T-cell (primary cell): ENCODE measurements at places on chromosomes 16 and 17.
A peak's percentile ranks its signal among the peaks of the same experiment; 100 is the strongest.

GRCh38 chr17:73267648-73268537 is 6.2 kb upstream of the CPSF4L start:
- no peak for DNase-seq

- peak; percentile 85 for DNase-seq
Observed at GRCh38 chr16:30382111-30382881, at the start of gene SEPTIN1. SEPTIN1 (minus strand) TSS chr16:30382561; CDS start chr16:30382542, 19 bp downstream.

- DNase-seq: no peak
Observed at GRCh38 chr16:19710991-19711545, 7.0 kb downstream of the KNOP1 start.

DNA sequence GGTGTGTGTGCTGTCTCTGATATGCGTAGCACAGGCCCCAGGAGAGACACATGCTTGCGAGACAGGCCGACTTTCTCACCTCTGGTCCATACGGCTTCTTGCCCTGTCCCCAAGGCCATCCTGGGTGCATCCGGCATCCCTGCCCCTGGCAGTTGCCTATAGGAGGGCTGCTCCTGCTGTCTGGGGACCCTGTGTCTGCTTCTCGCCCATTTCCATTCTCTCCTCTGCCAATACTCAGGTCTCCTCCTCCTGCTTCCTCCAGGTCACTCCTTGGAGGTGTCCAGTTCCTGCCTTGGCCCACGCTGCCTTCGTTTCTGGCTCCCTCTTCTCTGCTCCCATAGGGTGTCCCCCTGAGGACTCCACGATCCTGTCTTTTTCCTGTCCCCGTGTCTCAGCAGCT is 89.0 kb downstream of the DNAH17 start:
- DNase-seq: no peak

DNA sequence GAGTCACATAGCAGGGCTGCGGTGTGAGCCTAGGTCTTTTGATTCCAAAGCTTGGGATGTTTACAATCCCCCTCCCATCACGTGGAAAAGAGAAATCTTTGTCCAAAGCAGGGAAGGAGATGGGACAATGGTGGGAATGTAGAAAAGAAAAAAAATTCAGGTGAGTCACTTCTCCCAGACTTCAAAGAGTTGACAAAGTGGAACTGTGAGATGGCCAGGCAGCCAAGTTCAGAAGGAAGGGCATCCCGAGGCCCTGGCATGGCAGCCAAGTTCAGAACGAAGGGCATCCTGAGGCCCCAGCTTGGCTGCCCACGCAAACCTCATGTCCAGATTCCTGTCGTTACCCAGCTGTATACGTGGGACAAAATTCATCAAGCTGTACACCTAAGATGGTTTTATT is 47.5 kb downstream of the FOXL1 start:
- no peak for DNase-seq

- no peak for DNase-seq
Observed at GRCh38 chr17:27408891-27409290, 47.4 kb upstream of the KSR1 start.

DNA sequence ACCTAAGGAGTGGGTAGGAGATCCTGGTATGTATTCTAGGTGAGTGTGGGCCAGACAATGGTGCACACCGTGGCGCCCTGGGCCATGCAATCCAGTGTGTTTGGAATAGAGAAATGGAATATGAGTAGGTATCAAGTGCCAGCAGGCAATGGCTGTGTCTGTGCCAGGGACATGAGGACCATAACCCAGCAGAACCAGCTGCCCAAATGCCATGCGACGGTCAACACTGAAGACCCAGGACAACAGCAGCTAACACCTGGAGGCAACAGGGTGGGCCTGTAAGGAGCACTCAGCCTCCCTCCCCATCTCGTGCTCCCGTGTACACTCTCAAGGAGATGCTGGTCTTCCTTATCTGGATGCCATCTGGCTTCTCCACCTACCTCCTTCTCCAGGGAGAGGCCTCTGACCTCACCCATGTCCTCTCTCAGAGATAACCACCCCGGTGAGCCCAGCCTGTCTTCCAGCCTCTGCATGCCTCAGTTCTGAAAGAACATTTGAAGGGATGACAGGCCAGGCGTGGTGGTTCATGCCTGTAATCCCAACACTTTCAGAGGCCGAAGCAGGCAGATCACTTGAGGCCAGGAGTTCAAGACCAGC is 750 bp upstream of the GSDMB start:
- DNase-seq: no peak

DNA sequence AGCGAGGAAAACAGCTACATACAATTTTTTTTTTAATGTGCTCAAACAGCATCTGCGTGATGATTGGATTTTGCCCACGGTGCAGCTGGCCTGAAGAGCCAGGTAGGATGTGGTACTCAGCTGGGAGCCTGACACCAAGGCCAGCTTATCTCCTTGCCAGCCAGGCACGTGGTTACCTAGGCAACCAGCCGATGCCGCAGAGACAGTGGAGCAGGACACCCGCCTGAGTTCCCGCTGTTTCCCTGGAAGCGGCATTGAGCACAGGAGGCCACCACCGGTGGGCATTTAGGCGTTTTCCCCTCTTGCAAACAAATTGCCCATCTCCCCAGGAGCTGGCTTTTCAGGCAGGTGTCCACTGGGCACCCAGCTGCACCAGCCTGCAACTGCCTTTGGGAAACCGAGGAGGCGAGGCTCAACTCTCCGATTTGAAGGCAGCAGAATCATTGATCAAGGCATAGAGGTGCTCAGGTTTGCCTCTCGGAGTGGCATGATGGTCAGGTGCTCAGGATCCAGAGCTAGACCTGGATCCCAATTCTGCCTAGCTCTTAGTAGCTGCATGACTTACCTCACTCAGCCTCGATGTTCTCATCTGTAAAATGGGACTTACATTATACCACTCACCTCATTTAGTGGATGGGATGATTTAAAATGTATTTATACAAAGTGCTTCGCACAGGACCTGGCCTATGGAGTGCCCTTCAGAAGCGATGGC is 137.5 kb upstream of the PLCG2 start:
- DNase-seq: no peak

- DNase-seq: no peak
Observed at GRCh38 chr17:28404812-28405570, 1.0 kb downstream of the SLC46A1 start.

- DNase-seq: no peak
Observed at GRCh38 chr16:55264949-55265348, 59.1 kb upstream of the IRX6 start.

DNA sequence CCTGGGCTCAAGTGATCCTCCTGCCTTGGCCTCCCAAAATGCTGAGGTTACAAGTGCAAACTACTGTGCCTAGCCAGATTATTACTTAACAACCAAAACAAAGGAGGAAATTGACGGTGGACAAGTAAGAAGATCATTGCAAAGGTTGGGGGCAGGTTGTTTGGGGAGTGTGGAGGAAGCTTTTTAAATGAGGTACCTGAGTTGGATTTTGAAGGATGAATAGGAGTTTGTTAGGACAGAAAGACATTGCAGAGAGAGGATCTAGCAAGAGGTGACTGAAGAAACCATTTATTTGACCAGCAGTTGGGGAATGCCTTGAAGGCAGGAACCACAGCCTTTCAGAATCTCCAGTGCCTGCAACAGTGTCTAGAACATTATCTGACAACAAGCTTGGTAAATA is 51.3 kb downstream of the ABCC1 start:
- DNase-seq: no peak

DNA sequence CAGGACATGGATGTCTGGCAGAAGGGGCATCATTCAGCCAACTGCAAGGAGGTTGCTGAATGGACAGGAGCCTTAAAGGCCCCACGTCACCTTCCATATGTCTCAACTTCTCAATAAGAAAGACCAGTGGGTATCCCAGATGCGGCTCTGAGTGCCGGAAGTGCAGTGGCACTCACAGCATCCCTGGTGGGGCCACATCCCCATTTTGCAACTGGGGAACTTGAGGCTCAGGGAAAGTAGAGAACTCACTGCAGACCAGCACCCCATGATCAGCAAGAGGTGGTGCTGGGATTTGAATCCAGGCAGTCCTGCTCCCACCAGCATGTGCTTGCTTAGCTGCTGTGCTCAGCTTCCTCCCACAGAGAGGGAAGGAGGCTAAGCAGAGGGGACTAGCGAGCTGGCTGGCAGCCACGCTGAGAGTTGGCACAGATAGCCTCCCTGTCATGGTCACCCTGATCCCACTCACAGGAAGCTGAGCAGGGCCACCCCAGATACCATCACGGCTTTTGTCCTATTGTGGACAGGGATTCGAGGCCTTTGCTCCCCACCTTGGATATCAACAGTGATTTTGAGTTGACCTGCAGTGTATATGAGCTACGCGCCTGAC is 294.2 kb upstream of the FOXF1 start:
- DNase-seq: no peak

DNA sequence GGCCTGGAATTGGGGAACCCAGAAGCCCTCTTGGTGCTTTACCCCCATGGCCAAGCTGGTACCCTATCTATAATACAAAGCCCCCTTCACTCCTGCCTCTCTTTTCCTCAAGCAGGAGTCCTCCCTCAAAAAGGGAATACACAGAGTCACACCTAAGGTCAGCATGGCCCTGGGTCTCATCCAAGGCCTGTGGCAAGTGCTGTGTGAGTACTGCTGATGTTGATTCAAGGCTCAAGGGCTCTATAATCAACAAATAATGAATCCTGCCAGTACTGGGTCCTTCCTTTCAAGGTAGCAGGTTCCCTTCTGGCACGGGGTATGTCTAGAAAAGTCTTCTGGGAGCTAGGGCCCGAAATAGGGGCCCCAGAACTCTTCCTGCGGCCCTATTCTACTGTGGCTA is 187.3 kb downstream of the CYB561 start:
- DNase-seq: no peak

- no peak for DNase-seq
Observed at GRCh38 chr16:85720302-85720637, 30.6 kb downstream of the C16orf74 start.

DNA sequence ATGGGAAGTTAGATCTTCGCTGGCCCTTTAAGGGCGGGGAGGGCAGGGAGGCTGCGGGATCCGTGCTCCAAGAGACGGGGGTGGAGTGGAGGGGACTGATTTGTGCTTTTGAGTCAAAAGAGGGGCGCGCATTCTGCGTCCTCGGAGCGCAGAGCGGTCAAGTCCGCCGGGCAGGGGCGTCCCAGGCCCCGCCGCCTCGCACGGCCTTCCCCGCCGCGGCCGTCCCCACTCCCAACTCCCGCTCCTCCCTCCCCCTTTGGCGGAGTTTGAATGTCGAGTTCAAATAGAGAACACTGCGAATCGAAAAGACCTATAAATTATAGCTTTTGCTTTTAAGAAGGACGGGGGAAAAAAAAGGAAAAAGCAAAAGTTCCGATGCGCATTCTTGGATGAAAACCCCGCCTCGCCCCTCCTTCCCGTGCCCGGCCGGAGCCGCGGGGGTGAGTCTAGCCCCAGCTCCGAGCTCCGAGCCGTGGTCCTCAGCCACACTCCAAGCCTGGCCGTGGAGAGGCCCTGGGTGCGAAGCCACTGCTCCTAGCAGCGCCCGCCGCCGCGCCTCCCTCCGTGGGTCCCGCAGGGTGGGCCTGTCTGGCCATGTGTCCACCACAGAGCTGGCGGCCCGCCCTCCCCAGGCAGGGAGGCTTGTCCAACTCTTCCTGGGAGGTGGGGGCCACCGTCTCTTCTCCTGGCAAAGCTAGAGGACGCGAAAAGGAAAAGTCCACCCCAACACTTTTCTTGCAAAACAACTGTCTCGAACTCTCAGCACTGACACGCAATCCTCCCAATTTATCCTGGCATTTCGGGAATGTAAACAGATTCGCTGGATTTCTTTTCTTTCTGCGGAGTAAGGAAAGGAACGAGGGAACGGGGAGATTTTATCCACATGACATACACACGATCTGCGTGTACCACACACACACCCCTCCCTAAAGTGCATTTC is 3.6 kb downstream of the CBX8 start:
- DNase-seq: no peak

DNA sequence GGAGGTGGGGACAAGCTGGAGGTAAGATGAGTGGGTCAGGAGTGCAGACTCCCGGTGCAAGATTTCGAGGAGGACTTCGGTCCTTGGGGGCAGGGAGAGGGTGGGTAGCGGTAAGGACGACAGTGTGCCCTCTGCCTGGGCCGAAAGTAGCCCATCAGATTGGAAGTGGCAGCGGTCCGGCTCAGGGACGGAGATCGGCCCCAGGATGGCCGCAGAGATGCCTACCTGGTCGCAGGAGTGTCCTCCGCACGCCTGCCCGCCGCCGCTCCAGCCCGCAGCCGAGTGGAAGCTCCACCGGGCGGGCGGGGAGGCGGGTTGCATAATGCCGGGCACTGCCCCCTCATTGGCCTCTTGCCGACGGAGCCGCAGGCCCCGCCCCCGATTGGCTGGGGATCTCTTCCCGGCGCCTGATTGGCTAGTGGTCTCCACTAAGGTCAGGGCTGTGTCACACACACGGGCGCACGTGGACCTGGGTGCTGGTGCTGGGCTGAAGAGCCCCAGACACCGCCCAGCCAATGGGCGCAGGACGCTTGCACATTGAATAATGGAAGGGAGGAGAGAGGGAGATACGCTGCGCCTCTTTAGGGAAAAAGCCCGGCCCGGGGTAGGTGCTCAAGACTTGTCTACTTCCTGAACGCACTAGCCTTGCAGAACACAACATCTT is at the start of gene PER1:
TSS of gene PER1 (minus strand) at position 293 of the 664 bp plus-strand sequence. CDS start 1,698 bp downstream, outside the sequence.
- DNase-seq: peak; percentile 87

DNA sequence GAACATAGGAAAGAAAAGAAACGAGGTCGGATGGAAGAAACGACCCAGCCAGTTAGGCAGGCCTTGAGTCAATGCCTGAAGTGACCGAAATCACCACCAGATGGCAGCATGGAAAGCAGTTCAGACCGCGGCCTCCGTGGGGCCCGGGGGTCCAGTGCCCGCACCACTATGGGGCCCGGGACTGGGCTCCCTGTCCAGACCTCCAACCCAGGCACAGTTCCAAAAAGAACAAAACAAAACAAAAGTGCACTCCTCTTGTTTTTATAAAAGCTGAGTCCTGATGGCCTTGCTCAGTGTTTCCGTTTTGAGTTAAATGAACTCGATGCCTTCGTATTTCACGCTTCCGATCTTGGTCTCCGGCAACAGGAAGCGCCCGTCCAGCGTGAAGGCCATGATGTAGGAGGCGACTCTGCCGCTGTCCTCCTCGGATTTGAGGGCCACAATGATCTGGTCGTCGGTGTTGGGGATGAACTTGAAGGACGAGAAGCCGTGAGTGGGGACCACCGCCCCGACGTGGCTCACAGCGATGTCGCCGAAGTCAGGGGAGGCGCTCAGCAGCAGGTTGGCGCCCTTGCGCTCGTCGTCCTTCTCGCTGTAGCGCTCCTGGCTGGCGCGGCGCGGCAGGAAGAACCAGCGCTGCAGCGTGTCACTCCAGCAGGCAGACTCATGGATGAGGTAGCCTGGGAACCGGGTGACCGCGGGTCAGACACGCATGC is 13.7 kb upstream of the LGALS3BP start:
- peak; percentile 46 for DNase-seq

- DNase-seq: no peak
Observed at GRCh38 chr16:2514333-2515179, 804 bp downstream of the ATP6V0C start.

- DNase-seq: no peak
Observed at GRCh38 chr16:87395181-87395842, 3.2 kb downstream of the MAP1LC3B start.

DNA sequence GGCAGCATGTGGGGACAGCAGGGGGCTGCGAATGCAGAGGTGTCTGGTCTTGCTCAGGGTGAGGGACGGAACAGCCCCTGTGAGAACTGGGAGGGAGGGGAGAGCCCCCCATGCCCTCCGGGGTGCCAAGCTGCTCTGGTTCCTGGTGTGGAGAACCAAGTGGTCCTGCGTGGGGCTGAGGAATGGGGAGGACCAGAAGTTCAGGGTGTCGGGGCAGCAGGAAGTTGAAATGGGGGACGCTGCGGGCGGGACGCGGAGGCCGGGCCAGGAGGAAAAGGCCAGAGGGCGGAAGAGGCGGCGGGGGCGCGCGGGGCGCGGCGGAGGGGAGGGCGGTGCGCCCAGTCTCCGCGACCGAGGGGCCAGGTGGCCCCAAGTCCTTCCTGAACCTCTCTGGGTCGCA is 3.6 kb downstream of the ALDH3A1 start:
- no peak for DNase-seq
